ENCODE measurements at places on chromosomes 7 and 10.

GRCh38 chr7:107394831-107395230, 75.0 kb upstream of the GPR22 start:
- DNase-seq = no peak

GRCh38 chr7:90181485-90181884, 27.2 kb downstream of the STEAP1 start:
- no peak for DNase-seq

- DNase-seq = no peak
These were observed 74.2 kb downstream of the SNX10 start for GRCh38 chr7:26365901-26366275.

DNA sequence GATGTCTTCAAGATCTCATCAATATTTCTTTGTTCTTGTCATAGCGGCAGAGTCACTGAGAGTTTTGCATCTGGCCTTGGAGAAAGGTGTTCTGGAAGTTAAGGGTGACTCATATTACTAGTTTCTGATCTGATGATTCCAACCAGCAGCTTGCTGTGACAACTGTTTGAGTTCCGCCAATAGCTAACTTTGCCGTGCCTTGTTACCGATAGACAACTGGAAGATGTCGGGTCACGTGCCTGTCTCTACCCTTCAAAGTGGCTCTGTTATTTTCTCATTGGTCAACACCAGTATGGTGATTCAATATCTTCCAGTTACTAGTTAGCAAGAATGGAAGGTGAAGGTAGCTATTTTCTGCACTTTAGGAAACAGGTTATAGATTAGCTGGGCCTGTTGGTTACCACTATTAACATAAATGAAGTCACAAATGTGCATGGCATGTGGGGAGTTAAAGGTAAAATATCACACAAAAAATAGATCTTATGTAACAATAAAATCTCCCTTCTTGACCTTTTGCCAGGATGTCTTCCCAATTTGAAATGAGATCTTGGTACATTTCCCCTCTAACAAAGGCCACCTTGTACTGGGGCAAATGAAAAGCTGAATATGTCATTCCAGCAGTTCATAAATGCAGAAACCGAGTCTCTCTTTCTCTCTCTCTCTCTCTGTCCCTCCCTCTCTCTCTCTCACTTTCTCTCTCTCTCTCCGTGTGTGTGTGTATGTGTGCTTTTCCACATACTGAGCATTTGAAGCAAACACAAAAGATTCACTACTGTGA, 2.6 kb upstream of the MGAM2 start:
- DNase-seq = no peak

DNA sequence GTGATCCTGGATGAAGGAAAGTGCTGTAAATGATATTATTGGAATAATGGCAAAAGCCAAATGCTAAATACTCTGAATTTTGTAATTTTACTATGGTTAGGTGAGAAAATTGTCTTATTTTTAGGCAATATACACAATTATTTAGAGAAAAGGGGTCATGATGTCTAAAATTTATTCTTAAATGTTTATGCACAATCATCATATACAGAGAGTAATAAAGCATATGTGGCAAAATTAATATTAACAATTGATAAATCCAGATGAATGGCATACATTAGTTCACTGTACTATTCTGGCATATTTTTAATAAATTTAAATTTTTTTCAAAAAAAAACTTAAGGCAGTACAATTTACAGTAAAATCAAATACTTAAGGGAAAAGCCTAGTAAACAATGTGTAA, 7.4 kb downstream of the IPMK start:
- DNase-seq = no peak

GRCh38 chr10:124534231-124534798, 72.7 kb downstream of the LHPP start:
- no peak for DNase-seq

DNA sequence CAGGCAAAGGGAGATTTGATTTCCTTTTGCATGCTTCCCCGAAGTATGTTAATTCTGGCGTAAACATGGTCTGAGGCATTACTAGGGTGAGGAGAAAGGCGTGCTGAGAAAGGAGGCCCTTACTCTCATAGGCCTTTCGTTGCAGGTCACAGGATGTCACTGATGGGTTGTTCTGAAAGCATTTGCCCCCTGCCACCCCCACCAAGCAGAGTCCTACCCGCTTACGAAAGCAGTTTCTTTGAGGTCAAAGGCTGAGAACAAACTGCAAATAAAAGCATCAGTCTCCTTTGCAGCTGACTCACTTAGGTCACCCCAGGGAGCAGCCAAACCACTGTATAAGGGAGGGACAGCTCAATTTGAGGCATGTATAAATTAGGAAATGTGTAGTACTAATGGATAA, 57.1 kb downstream of the BPGM start:
- no peak for DNase-seq

GRCh38 chr7:88089561-88089960, 130.3 kb downstream of the SRI start:
- DNase-seq = no peak

DNA sequence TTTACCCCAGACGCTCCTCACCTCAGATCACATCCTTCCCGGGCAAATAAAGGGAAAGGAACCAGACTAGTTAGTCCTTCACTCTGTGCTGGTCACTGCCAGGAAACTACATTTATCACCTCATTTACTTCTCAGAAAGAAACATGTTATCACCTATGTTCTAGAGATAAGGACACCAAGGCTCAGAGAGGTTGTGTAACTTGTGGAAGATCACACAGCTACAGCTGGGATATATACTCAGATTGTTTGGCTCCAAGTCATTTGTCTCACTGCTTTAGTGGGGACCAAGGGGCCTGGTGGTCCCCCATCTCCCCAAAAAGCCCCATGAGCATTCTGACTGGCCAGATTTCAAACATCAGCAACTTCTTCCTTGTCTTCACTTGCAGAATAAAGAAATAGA, 17.5 kb upstream of the BTBD16 start:
- DNase-seq = no peak

- DNase-seq = no peak
These were observed 43.1 kb downstream of the BRAF start for GRCh38 chr7:140881507-140882228.

DNA sequence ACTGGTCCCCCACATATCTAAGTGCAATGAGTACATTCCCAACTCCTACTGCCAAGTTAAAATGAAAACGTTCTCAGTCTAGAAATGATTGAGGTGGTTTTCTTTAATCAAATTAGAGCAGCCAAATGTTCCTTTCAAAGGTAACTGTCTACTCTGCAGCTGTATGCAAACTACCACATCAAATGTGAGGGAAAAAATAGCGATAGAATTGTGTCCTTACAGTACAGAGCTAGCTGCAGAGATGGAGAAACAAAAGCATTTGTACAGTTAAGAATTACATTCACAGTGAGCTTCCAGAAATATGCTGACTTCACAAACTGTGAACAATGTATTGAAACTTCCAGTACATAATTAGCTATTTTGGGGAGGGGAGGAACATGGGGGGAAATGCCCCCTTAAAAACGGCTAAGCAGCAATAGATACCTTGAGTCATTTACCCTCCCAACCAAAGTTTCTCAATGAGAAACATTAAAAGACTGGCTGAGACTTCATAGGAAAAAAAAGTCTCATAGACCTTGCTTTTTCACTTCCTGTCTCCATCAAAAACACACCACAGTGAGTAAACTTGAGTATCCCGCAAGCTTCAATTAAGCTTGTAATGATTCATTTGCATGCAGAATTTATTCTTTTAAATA, 22.9 kb downstream of the CDK6 start:
- DNase-seq = no peak

GRCh38 chr7:106566196-106566595, 94.8 kb downstream of the CCDC71L start:
- no peak for DNase-seq

GRCh38 chr10:128540781-128541761, 414.8 kb upstream of the MKI67 start:
- DNase-seq = no peak

DNA sequence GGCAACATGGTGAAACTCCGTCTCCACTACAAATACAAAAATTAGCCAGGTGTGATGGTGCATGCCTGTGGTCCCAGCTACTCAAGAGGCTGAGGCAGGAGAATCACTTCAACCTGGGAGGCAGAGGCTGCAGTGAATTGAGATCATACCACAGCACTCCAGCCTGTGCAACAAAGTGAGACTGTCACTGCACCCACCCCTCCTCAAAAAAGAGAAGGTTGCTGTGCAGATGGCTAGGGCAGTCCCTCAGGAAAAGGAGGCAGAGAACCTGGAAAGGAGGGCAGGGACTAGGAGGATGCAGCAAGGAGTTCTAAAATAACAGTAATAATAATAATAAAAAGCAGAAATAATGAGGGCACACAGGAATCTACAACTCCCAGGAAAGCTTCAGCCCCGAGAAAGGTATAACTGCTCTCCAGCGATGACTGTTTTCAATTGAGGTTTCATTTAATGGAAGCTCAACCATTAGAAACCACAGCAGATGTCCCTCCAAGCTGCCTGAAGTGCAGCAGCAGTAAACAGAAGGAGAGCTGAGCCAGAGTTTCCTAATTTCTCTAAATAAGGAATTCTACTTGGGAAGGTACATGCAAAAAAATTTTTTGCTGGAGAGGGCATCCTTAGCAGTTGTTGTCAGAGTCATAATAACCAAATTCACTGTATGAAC, 326.5 kb downstream of the GATA3 start:
- DNase-seq = no peak

DNA sequence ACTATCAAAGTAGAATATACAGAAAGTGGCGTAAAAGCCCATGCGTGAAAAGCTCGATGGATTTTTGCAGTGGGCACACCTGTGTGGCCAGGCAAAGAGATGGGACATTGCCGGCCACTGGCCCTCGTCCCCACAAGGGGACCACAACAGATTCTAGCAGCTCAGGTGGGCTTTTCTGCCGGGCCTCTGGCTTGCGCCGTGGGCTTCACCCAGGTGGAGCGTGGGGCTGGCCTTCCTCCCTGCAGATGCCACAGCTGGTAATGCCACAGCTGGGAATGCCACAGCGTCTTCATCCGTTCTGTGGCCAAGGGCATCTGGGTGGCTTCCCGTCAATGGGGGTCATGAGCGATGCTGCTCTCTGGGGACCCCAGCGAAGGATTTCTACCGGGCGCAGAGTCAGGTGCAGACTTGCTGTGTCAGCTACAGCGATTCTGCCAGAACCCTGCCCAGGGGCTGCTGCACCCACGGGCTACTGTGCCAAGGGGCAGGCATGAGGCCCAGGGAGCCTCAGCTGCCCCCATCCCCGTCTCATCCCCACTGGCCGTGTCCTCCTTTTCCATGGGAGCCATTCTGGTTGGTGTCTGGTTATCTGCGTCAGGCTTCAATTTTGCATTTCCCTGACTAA, 52.5 kb upstream of the NKX6-2 start:
- no peak for DNase-seq
